ENCODE measurements at places on chromosomes 7 and 10.

DNA sequence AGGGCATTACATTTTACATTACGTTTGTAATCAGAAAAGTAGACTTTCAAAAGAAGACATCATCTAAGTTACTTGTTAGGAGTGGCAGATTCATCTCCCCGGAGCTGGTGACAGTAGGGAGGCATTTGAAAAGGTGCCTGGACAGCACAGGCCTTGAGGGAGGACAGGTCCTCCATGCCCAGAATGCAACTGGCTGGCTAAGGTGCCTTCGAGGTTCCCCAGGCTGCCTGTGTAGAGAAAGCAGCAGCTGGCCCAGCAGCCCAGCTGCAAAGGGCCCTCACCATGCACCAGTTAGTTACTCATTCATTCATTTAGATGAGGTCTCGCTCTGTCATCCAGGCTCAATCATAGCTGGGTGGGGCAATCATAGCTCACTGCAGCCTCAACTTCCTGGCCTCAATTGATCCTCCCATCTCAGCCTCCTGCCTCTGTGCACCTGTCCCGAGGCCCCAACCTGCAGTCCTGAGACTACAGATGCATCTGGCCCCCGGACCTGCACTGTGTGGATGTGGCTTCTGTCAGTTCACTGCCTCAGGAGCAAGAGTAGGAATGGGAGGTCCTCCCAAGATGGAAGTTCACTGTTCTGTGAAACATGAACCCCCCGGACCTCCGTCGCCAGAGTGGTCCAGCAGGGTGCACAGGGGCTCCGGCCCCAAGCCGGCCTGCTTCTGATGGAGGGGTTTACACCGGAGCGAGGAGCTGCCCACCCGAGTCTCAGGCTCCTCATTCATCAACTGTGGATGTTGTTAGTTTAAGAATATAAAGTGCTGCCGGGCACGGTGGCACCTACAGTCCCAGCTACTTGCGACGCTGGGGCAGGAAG lies 36.6 kb downstream of the PRKAG2 start:
- no peak for DNase-seq

DNA sequence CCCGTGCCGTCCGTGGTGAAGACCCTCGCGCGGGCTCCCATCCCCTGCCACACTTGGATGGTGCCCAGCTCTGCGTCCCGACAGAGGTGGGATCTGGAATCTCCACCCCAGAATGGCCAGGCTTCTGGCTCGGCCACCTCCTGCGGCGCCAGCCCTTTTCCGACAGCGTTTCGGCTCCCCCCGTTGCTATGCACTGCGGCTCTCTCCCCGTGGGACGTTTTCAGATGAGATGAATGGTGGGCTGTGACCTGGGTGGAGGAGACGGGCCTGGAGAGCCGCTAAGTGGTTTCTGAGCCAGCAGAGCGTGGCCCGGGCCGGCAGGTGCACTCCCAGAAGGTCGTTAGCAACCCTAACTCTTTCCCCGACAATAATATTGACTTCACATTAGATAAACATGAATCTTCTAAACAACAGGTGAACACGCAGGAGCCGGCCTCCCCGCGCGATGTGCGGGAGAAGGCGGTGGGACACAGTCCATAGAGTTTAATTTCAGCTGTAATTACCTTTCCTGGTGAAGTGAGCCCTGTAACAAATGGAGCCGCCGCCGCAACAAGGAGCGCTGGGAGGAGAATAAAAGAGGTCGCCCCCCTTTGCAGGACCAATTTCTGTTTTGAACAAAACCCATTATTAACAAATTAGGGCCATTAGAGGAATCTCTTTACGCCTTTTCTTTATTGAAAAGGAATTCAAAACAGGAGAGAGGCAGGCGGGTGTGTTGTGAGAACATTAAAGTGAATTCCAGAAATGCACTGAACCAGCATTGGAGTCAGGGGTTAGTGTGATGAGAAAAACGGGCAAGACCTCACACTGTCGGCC lies 294.3 kb upstream of the PFKP start:
- DNase-seq, result no peak

DNA sequence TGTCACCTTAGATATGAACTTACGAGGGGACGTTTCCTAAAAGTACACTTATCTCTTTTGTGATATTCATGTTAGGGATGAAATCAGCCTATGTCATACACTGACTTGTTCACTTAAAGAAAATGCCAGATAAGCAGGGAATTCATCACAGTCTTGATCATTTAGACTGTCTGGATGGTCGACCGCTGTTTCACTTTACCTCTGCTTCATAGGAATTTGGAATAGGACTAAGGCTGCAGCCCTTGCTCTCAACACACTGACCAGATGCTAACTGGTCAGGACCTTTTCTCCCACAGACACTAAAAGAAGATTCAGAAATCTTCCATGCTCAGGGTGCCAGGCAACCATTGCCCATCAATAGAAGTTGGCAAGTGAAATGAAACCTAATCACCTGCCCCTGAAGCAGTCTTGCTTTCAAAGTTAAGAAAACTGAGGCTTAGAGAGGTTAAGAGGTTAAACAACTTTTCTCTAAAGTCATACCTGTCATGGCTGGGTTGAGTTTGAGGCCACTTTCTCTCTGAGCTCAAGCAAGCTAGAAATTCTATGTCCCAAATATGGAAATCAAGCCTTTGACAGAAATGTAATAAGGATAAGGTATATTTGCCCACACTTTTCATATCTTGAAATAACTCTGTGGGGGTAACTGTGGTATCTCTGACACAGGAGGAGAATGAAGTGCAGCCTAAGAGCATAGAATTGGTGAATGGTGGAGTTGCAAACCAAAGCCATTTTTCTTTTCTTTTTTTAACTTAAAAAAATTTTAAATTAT lies 77.1 kb downstream of the MAP3K8 start:
- no peak for DNase-seq

DNA sequence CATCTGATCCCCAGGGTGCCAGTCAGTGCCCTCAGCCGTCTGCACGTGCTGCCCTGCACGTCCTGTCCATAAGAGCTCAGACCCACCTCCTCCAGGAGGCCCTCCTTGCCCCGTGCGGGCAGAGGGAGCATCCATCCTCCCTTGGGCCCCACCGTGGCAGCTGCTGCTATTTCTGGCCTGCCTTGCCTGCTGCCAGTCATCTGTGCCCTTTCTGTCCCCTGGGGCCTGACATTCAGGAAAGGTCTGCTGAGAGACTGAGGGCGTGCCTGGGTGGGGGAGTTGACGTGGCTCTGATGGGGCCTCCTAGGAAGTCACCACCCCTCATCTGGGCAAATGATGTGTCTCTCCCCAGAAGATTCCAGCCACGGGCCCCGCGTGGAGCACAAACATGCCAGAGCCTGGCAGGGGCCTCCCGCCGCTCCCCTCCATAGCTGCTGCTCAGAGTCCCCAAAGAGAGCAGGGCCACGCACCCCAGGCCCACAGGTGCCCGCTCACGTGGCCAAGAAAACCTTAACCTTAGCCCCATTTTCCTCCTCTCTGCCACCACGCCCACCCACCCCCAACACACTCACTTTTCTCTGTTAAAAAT lies 21.8 kb downstream of the DPYSL4 start:
- DNase-seq, result no peak

DNA sequence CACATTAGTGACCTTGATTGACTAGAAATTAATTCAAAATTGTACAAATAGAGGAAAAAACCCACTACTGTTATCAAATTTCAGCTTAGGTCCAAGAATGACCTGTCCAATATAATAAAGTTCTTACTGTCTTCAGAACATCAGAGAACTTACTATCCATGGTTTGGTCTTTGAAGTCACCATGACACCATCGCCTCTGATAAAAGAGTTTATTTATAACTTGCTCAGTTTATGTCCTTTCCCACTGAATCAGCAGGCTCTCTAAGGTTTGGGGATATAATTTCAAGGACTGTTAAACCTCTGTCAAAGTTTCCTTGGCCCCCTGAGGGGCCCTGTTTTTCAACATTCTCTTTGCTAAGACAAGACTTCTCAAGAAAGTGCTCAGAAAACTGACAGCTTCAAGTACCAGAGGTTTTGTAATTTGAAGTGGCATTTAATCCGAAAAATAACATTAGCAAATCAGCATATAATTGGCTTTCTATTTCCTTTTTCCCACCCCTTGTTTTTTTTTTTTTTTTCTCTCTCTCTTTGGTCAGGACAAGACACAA lies 191.7 kb upstream of the FERD3L start:
- DNase-seq, result no peak

GRCh38 chr10:80582286-80582960 lies 44.7 kb downstream of the SH2D4B start:
- no peak for DNase-seq

GRCh38 chr10:78510566-78511323 lies 477.1 kb downstream of the RPS24 start:
- no peak for DNase-seq

DNA sequence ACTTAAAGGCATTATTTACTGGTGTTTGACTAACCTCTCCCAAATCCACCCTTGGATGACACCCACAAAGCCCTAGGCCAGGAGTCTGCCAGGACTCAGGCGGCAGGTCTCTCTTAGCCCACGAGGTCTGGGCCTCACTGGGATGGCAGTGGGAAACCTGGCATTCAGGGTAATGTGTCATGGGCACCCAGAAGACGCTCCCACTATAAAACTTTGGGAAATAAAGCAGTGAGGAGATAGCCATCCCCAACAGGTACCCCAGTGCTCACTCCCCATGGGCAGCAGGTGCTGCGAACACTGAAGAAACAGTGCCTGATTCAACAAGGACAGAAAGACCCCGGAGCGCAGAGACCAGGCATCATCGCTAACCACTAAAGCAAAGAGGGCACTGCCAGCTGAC lies 14.4 kb upstream of the PTPRN2 start:
- DNase-seq, result no peak

DNA sequence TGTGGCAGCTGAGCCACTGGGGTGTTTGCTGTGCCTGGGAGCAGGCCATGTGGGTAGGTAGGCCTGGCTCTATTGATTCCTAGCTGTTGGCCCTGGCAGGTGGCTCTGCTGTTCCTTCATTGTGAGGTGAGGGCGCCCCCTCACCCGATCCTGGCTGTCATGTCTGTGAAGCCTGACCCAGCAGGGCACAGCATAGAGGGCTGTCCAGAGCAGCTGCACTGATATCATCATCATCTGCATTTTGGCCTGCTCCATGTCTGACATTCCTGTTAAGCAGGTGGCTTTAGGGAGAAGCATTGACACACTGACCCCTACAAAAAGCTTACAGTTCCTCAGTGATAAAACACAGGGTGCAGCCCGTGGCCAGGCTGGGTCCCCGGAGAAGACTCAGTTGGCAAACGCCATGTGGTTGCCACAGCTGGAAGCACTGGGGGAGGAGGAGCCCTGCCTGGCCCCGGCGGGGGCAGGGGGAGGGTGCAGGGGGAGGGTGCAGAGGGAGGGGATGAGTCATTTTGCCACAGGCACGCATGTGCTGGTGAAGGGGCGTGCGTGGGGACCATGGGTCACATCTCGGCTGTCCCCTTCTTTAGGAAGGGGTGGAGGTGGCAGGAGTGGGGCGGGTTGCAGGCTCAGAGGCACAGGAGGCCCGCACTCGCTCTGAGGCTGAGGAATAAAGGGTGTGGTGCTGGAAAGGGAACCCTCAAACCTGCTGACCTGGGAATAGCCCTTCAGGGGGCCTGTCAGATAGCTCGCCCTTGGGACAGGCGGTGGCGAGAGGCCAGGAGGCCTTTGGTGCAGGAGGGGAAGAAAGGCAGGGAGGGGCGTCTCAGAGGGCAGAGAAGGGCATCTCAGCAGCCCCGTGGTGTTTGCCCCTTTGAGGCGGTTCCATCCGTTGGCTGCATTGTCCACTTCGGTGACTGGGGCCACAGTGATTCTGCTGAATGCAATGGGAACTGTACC lies 31.6 kb downstream of the IKZF1 start:
- DNase-seq, result no peak

DNA sequence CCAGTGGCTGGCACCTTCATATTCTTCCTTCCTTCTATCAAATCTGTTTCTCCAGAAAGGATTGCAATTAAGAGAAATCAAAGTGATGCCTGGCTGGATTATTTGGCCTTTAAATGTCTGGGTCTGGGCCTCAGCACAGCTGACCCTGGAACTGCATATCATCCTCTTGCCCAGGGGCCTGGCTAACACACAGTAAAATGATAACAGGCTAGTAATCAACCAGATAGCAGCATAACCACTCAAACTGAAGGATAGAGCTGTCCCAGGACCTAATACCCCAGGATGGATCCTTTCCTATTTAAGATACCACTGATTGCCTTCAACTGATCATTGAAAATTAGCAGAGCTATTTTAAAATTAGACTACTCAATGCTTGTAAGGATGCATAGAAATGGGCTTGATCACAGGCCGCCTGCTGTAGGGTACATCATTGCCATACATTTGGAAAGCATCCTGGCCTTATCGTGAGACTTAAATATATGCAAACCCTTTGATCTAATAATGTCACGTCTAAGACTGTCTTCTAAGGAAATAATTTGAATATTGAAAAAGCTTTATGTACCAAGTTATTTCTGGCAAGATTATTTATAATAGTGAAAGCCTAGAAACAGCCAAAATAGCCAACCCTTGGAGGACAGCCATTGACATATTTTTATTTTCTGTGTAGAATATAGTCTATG lies 144.0 kb upstream of the CHST15 start:
- DNase-seq, result no peak

GRCh38 chr10:37734971-37735370 lies 122.4 kb downstream of the ZNF248 start:
- no peak for DNase-seq

DNA sequence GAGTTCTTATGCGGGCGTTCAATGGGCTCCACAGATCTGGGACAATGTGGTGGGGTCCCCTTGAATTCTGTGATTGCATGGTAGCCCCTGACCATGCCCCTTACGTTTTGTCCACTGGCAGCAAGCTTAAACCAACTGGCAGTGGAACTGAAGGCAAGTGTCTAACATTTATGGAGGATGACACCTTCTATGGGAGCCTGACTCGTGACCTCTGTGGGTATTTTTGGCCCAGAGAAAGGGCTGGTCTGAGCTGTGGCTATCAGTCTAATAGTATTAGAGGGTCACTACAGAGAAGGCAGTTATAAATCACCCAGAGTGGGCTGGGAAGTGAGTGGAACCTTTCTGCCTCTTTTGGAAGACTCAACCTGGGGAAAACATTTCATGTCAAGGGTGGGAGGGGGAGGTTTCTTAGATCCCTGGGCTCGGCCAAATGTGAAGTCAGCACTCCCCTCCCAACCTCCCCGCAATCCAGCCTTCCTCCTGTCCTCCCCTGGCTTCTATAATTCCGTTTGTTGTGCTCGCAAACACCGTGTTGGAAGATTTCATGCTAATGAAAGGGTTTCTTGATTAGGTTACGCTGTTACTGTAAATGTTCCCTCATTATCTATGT lies 322.7 kb downstream of the RPS24 start:
- DNase-seq, result no peak

DNA sequence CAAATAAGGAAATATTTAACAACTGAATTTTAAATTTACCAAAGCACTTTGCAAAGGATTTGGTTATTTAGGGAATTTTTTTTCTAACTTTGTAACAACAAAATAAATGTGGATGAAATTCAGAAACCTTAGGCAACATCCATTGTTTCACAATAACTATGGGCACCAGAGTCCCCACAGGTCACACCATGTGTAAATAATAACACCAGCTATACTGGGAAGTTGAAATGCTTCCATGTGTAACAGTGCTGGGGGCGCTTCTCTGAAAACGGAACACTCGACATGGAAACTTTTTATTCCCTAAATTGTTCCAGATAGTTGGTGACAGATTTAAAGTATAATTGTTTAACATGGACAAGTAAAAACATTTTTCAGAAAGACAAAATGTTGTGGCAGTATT lies 818.6 kb downstream of the TNS3 start:
- no peak for DNase-seq

All from mesothelial cell of epicardium (in vitro differentiated cells).